ENCODE measurements at places on chromosomes 2 and 18.

DNA sequence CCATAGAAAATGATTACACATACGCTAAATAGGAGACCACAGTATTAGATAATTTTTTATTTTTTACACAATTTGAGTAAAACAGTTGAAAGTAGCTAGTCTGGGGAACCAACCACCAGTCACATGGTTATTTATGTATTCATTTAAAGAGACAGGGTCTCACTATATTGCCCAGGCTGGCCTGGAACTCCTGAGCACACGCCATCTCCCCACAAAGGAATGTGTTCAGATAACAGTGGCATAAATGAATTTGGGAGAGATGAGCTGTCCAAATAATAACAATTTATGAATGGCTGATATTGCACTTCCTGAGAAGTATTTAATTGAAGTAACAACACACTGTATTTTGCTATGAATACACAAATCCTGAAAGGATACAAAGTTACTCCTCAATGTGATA, 39.7 kb downstream of the KIDINS220 start:
- no peak for DNase-seq

- DNase-seq: no peak
Observed at GRCh38 chr2:71550801-71551630, 97.7 kb downstream of the DYSF start.

GRCh38 chr2:197890168-197890567, 85.8 kb downstream of the PLCL1 start:
- no peak for DNase-seq

DNA sequence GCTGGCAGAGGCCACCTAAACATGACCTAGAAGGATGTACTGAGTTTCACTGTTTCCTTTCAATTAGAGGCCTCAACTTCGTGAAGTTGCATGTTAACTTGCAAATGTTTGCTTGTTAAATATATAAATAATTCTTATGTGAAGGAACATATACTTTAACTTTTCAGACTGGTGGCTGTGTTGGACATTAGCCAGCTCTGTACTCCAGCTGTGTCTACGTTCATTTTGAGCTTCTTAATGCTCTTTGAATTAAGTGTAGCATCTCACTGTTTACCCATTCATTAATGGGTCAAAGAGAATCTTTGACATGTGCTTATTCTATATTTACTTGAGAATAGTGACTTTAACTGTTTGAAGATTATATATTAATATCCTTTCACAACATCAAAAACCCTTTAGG, 823.2 kb upstream of the ID2 start:
- DNase-seq: no peak

DNA sequence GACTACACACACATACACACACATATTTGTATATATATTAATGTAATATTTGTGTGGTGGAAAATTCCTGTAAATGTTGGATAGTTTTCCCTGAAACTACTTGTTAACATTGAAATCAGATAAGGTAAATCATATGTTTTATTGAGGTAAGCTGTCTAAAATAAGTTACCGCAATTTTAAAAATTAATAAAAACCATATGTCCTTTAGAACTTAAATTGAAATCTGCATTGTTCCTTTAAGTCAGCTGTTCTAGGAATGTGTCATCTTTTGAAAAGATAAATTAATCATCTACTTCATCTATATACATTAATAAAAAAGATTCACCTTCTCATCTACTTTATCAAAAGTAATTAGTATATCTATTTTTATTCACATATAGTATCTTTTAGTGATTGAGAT, 102.0 kb downstream of the CSRNP3 start:
- DNase-seq: no peak

DNA sequence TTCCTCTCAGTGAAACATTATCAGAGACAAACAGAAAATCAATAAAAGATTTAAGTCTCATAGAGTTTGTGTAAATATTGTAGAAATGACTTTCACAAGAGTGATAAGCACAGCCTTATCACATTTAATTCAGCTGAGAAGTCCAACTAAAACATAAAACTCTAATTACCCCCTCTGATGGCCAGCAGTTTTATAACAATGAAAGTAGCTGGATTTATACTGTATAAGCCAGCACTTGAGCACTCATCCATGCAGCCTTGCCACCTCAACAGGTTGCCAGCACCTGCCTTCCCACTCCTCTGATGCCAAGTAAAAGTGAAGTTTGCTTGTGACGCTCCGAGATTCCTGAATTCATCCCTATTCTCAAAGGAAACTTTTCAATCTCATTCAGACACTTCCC, 103.0 kb upstream of the STK39 start:
- no peak for DNase-seq

DNA sequence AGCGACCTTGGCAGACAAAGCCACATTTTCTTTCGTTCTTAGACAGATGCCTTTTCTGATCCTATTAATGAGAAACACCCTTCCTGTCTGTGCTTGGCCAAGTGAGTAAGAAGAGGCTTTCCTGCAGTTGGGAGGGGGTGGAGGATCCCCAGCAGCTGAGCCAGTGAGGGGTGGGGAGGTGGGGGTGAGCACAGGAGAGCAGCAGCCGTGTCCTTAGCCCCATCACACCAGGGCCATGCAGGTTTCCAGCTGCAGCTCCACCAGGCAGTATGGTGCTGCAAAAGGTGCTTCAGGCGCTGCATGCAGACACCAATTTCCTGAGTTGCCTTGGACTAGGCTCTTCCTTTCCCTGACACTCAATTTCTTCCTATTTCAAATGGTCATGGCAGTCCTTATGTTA, 123.3 kb upstream of the SIX2 start:
- no peak for DNase-seq

- DNase-seq: no peak
Observed at GRCh38 chr2:141906678-141907077, 224.1 kb downstream of the LRP1B start.

- DNase-seq: no peak
Observed at GRCh38 chr2:177784745-177785067, 287.9 kb downstream of the PDE11A start.

GRCh38 chr2:235328991-235329390, 164.9 kb upstream of the AGAP1 start:
- DNase-seq: no peak

DNA sequence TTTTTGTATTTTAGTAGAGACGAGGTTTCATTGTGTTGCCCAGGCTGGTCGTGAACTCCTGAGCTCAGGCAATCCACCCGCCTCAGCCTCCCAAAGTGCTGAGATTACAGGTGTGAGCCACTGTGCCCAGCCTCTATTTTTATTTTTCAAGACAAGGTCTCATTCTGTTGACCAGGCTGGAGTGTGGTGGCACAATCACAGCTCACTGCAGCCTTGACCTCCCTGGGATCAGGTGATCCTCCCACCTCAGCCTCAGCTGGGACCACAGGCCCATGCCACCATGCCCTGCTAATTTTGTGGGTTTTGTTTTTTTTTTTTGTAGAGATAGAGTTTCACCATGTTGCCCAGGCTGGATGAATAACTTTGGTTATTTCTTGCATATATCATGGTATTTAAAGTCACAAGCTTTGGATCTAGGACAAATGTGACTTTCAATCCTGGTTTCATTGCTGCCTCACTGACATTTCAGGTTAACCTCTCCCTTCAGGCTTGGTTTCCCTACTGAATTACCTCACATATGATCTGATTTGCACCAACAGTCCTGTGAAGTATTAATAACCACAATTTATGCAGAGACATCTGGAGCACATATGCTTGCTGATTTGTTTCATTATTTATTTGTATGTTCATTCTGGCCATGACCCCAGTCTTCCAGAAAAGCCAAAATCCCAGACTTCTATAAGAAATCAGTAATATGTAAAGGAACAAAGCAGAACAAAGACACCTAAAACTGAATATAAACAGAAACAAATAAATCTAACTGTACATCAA, 17.5 kb upstream of the RAB31 start:
- no peak for DNase-seq

DNA sequence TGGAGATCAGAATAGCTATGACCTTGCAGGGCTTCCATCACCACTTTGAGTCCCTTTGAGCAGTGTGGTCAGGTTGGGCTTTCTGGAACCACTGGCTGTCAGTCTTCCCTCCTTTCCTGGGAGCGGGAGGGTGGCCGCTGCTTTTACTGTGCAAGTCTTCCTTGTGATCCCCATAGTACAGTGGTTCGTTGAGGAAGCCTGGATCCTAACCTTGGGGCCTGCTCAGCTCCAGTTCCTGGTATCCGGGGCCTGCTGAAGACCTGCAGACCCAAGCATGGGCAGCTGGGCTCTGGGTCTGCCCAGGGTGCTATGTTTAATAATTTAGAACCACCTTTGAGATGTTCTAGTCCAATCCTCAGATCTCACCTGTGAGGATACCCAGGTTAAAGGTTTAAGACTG, 104.2 kb downstream of the CLIP4 start:
- DNase-seq: no peak

GRCh38 chr2:101479328-101479727, 4.4 kb upstream of the RFX8 start:
- DNase-seq: no peak

Data from activated T-cell treated with anti-CD3 and anti-CD28 coated beads for 48 hours (primary cell).